Activated CD4-positive, alpha-beta T cell treated with anti-CD3 and anti-CD28 coated beads for 24 hours (primary cell): ENCODE measurements at places on chromosomes 12 and 14.

- no peak for DNase-seq
These were observed 107.1 kb upstream of the SLCO1C1 start for GRCh38 chr12:20588042-20588441.

- DNase-seq = no peak
These were observed 78.3 kb downstream of the NPAS3 start for GRCh38 chr14:33017016-33017415.

- DNase-seq = no peak
These were observed 57.9 kb downstream of the TXNDC16 start for GRCh38 chr14:52494444-52494843.

- DNase-seq = no peak
These were observed 1385.8 kb upstream of the FLRT2 start for GRCh38 chr14:84144166-84144565.

- DNase-seq = no peak
These were observed 6.9 kb upstream of the TSPAN8 start for GRCh38 chr12:71164568-71165197.

DNA sequence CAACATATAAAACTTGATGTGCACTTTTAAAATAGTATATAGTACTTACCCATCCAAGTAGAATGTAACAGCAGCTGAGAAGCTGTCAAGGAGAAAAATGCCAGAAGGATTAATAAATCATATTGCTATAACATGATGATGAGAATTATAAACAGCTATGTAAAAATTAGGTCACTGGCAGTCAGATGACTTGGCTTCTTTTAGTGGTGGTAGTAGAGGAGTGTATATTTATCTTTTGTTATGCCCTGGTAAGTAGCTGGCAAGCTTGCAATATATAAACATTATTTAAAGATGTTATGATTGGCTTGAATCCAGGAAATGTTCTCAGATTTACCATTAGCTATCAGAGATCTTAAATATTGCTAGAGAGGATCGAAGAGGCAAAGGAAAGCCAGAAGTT is 471.0 kb upstream of the MGAT4C start:
- DNase-seq = no peak

- DNase-seq = no peak
These were observed 42.6 kb downstream of the FRS2 start for GRCh38 chr12:69512820-69513219.

GRCh38 chr12:49359671-49360070 is 7.6 kb upstream of the SPATS2 start:
- no peak for DNase-seq

GRCh38 chr12:125331342-125332052 is 266.3 kb downstream of the AACS start:
- no peak for DNase-seq

- no peak for DNase-seq
These were observed 112.4 kb downstream of the APAF1 start for GRCh38 chr12:98757455-98757854.

- no peak for DNase-seq
These were observed 247.0 kb downstream of the SLC41A2 start for GRCh38 chr12:104710940-104711689.

- no peak for DNase-seq
These were observed 49.8 kb downstream of the CKAP4 start for GRCh38 chr12:106197906-106198623.

GRCh38 chr14:61132894-61133293 is 148.2 kb downstream of the TMEM30B start:
- DNase-seq = no peak

- DNase-seq = no peak
These were observed 39.1 kb downstream of the CORO1C start for GRCh38 chr12:108691998-108692808.

DNA sequence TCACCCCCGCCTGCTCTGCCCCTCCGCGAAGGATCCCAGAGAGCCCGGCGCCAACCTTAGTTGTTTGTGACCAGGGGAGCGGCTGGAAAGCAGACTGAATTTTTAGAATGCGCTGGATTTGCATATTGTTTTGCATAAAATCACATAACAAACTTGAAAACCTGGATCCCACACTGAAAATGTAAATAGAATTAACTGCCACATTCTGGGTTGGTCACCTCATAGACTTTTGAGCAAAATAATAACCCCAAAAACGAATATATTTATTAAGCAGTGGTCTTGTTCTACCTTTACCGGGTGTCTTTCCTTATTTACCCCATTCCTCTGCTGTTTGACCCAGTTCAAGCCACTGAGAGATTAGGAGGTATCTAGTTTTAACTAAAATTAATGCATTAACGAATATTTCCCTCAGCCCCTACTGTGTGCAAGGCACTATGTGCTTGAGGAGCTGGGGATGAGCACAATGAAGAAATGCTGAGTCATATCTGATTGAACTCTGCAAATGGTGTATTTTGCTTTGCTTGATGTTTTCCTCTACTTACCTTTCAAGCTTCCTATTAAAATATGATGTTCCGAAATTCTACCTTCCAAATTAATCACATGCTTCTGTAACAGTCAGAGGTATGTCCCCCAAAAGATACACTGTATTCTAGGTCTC is 438 bp upstream of the EGLN3 start:
- no peak for DNase-seq
